ENCODE measurements at places on chromosomes 16 and 17.

DNA sequence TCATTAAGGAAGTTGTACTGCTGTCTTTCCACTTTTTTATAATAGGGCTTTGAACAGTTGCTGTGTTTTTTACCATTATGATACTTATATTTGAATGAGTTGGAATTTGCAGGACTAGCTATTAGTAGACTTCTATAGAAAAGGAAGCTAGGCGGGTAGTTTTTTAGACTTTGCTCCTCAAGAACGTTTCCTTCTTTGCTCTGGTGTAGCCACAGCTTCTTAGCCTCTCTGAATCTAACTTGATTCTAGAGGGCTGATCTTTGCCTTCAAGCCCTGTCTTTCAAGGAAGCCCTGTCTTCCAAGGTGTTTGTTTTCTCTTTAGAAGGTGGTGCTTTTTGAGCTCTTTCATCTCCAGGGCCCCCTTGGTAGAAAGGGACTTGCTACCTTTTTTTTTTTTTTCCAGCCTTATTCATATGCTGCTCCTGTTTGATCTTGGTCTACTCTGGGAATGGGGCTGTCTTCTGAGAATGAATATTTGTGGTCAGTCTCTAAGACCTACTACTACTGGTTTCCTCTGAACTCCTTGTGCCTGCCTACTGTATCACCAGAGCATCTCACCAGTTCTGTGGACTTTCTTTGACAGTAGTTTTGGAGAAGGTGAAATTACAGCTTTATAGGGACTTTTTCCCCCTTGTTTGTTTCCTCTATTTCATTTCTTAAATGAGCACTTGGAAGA lies 52.3 kb upstream of the RASL10B start:
- no peak for DNase-seq

DNA sequence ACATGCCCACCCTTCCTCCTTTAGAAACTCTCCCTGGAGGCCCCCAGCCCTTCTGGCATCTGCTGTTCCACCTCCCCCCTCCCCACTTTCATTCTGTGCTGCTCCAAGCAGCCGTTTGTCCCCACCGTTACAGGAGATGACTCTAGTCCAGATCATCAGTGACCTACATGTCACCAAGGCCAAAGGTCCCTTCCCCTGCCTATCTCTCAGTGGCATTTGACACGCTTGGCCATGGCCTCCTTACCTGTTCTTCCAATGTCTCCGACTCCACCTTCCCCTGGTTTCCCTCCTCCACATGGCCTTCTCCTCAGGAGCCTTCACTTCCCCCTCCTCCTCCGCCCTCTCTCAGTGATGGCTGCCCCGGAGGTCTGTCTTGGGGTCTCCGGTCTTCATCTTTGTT lies 9.4 kb downstream of the TMEM92 start:
- DNase-seq, result no peak

DNA sequence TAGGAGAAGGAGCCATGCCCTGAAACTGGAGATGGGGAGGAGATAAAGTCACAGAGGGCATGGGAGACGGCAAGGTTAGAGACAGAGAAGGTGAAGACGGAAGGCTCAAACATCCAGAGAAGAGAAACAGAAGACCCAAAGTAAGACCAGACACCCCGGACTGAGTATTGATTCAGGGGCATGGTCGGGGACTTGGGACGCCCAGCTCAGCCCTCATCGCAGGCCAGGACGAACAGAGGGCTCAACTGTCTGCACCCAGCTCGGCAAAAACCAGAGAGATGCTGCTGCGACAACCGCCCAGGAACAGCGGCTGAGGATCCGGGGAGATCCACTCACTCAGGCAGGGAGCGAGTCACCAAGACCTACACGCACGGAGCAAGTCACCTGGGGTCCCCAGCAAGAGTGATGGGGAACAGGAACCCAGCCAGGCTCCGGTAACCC lies 999 bp downstream of the XYLT1 start:
- no peak for DNase-seq

DNA sequence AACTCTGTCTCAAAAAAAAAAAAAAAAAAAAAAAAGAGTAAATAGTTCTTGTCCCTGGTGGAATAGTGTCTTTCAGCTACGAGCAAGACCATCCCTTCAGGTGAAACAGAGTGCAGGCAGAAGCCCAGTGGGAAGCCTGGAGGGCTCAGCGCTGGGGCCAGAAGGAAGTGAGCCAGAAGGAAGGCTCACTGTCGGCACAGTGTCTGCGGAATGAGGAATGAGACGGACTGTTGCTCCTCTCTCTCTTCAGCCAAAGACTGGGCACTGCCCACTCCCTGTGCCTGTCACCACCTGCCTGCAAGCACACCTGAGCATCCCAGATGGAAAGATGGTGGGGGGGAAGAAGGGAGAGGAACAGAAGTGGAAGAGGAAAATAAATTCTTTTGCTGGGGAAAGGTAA lies 7.5 kb downstream of the RSL1D1 start:
- no peak for DNase-seq

- DNase-seq, result no peak
Measured at GRCh38 chr16:8935989-8936388, 27.7 kb downstream of the USP7 start.

Data from HTR-8/SVneo (cell line).